ENCODE measurements at places on chromosomes 16 and 17.

DNA sequence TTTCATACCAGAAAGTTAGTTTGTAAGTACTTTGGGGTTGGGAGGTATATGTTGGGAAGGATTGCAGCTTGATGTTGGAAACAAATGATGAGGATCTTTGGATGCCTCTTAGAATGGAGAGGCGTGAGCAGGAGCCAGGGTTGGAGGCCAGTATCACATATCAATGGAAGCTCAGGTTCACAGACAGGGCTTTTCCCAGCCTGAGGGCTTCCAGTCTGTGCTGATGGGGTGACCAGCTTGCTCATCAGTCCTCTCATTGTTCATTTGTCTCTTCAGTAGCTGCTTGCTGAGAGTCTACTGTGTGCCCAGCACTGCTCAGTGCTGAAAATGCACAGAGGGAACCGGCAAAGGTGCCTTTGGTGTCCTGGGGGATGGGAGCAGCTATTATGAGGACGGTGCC, 5.8 kb downstream of the DNAAF1 start:
- DNase-seq: no peak

- DNase-seq: no peak
Observed at GRCh38 chr16:52729731-52730130, 182.8 kb upstream of the TOX3 start.

DNA sequence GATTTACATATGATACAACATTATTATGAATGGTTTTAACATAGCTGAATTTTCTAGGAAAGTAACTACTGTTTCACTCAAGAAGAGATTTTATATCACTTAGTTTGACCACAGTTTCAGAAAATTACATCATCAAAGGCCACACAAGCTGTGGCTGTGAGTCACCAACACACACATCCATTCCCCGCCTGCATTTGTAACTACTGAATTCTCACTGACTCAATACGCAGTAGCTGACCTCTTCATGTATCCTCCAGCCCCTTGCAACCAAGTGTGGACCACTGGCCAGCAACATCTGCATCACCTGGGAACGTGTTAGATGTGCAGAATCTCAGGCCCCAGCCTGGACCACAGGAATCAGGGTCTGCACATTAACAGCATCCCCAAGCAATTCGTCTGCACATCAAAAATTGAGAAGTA, 197.6 kb downstream of the XYLT1 start:
- peak; percentile 83 for DNase-seq

- no peak for DNase-seq
Observed at GRCh38 chr17:59778996-59779395, 71.5 kb downstream of the VMP1 start.

DNA sequence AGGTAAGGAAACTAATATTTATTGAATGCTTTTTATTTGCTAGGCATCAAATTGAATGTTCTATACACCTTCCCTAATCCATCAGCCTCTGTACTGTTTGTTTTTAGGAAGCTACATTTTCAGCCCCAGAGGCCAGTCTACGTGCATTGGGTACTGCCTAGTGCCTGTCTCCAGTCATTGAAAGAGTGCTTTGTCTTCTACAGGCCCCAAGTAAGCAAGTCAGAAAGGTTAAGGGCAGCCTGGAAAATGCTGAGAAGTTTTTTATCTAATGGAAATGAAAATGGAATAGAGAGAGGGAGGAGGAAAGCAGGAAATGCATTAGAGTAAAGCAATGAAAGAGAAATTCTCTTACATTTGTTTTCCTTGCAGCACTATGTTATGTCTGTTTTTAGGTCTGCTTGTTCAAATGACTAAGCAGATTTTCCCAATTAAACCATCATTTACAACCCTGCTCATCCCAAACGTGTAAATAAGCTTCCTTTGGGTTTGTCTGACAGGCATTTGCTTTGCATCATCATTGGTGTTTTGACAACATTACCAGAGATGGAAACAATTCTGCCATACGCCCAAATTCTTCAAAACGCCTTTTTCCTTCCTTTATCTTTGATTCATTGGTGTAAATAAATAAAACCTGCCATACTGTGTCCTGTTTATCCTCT, 116.0 kb upstream of the GOT2 start:
- no peak for DNase-seq

GRCh38 chr17:77353684-77354419, 213.1 kb downstream of the SEC14L1 start:
- no peak for DNase-seq

- no peak for DNase-seq
Observed at GRCh38 chr17:77834170-77835115, 124.1 kb upstream of the TNRC6C start.

GRCh38 chr16:22272870-22273650, 24.1 kb upstream of the POLR3E start:
- DNase-seq: no peak

DNA sequence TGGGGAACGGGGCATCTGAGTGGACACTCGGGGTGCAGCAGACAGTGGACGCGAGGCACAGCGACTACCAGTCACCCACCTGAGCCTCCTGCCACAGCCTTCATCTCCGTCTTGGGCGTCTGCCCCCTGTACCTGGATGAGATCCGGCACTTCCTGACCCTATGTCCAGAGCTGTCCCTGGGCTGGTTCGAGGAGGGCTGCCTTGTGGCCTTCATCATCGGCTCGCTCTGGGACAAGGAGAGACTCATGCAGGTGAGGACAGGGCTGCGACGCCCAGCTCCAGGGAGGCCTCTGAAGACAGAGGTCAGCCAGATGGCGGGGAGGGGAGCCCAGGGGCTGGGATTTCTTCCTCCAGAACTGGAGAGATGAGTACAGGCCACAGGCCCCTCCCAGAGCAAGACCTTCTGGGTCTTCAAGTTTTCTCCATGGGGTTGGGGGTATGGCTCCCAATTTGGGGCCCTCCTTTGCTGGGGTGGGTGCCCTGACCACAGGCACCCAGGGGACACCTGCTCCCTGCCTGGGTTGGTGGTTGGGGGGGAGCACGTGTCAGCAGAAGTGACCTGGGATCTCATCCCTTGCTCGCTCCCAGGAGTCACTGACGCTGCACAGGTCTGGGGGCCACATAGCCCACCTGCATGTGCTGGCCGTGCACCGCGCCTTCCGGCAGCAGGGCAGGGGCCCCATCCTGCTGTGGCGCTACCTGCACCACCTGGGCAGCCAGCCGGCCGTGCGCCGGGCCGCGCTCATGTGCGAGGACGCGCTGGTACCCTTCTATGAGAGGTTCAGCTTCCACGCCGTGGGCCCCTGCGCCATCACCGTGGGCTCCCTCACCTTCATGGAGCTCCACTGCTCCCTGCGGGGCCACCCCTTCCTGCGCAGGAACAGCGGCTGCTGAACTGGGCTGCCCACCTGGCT, 1.9 kb downstream of the AANAT start:
- DNase-seq: no peak

DNA sequence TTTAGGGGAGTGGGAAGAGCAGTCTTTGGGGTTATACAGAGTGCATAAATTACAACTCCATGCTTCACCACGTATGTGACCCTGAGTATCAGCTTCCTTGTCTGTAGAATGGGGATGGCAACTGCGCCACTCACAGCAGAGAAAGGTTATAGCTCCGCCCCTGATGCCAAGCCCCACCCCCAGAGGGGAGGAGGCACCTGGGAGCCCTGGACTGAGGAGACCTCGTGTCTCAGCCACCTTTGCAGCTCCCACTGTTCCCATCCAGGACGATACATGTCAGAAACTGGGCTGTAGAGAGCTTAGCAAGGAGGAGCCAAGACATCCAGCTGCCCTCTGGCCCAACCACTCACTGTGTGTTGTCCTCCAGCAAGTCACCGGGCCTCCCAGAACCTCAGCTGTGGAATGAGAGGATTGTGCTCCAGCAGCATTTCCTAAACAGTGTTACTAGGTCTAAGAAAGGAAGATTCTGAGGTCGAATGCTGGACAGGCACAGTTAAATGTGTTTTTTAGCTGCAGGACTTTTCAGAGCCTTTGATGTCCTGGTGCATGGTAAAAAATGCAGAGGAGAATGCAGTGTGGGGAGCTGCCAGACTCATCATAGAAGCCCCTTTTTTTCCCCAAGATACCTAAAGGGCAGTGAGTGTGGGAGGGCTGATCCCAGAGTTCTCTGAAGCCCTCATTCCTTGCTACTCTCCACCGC, 49.4 kb downstream of the BEAN1 start:
- no peak for DNase-seq
